ENCODE measurements at places on chromosomes 13 and 19.
A peak's percentile ranks its signal among the peaks of the same experiment; 100 is the strongest.

GRCh38 chr13:71605744-71606143 lies 261.3 kb downstream of the DACH1 start:
- no peak for DNase-seq

GRCh38 chr13:97028441-97029299 lies 34.4 kb upstream of the OXGR1 start:
- DNase-seq: peak; percentile 48

DNA sequence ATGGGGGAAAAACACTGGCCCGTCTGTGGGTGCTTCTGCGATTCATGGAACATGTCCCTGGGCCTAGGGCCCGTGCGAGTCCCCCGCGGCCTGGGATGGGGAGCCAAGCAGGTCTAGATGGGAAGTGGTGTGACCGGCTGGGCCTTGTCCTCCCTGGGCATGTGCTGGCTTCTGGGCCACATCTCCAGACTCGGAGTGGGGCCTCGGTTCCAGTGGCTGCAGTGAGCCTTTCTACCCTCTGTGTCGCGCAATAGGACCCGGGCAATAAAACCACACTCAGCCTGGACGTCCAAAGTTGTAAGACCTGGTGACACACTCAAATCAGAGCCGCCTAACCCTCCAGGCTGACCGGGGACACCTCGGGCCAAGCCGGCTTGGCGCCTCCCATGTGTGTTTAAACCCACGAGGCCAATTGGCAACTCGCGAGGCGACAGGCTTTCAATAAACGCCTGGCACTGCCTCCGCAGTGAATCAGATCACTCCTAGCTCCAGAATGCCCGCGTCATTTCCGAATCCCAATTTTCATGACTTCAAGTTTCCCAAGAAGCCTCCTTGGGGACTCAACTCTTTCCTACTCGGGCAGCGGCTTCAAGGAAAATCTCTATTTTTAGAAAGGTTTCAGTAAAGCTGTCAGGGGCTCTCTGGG lies 57.3 kb downstream of the KLF2 start:
- DNase-seq: peak; percentile 37

- no peak for DNase-seq
Observed at GRCh38 chr13:45541806-45542205, 73.7 kb downstream of the ERICH6B start.

- DNase-seq: no peak
Observed at GRCh38 chr19:38062959-38063761, 156.2 kb downstream of the SIPA1L3 start.

DNA sequence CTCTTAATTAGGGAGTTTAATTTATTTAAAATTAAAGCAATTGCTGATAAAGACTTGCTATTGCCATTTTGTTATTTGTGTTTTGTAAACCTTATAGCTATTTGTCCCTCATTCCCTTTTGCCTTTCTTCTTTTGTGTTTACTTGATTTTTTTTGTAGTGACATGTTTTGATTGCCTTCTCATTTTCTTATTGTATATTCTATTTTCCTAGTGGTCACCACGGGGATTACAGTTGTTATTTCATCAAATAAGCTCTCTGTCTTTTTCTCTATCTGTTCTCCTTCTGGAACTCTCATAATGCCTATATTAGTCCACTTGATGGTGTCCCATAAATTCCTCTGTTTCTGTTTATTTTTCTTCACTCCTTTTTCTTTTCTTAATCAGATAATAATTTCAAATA lies 64.4 kb upstream of the FRY start:
- no peak for DNase-seq

DNA sequence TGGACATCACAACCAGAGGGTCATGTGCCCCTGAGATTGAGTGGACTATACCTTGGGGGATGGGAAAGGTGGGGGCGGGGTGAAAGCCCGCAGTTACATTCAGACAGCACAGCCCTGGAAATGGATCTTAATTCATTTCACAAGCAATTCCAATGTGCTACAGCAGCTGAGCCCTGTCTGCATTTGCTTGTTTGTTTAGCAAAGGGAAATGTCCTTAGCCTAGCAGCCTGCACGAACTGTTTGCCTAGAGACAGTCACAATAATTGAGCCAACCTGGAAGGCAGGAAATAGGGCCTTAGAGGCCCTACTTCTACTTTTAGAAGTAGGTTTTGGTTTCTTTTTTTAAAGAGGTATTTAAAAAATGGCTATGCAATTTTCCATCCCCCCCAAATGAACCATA lies 177.3 kb upstream of the KL start:
- no peak for DNase-seq

DNA sequence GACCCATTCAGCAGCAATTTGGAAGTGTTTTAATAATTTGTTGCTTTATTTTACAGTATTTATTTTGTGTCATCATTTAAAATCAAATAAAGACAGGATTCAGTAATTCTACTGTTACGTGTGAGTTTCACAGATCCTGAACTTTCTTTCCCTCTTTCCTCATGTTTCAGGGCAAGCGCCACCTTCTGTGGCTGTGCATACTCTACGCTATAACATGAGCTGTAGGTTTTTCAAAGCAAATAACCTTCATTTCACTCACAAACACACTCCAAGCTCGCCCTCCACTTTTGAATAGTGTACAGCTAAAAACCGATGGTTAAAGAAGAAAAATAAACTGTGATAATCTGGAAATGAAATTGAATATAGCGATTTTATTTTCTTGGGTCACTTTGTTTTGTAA lies 753.3 kb downstream of the OLFM4 start:
- DNase-seq: no peak

DNA sequence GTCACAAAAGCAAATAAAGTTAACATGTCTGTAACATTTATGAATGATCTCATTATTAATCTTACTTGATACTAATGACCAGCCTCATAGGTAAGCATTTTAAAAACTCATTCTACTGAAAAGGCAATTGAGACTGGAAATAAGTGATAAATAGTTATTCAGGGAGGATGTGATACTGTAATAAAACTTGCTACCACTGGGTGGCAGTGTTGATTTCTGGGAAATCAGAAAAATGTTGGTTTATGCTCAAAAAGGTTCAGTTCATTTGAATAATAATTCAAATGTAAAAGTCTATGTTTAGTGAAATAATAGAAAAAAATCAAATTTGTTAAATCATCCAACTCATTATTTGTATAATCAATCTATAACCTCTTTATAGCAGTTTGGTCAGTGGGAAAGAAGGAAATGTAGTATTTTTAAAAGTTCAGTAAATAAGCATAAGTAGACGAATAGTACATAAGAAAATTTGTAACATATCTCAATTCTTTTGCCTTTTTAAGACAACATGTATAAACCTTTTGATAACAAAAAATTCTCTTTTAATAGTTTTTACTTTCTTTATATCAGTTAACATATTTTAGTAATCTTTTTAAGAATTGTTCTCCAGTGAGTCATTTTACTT lies 9.6 kb downstream of the ABHD13 start:
- no peak for DNase-seq

DNA sequence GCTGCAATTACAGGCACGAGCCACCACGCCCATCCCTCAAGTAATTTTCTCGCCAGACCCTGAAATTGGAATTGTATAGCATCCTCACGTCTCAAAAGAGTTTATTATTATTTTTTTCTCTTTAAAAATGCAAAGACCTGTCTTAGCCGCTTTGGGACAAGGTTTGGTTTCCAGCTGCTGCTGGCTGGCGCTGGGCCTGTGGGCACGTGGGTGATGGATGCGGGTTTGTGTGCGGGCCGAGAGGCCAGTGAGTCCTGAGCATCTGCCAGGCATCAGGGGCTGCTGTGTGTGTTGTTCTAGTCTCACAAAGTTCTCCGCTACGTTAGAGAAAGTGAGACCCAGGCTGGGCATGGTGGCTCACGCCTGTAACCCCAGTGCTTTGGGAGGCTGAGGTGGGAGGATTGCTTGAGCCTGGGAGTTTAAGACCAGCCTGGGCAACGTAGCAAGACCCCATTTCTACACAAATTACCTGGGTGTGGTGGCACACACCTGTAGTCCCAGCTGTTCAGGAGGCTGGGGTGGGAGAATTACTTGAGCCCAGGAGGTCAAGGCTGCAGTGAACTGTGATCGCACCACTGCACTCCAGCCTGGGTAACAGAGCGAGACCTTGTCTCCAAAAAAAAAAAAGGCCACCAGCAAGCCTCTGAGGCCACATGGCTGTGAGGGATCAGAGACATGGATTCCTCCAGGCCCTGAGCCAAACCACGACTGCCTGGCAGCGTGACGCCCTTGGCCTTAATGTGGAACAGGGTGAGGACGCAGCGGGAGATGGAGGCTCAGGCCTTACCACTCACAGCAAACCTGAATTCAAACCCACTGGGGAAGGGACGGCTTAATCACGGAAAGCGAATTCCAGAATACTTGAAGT lies 4.7 kb upstream of the TMPRSS9 start:
- DNase-seq: no peak

- no peak for DNase-seq
Observed at GRCh38 chr13:43122791-43123190, 99.4 kb downstream of the DNAJC15 start.

DNA sequence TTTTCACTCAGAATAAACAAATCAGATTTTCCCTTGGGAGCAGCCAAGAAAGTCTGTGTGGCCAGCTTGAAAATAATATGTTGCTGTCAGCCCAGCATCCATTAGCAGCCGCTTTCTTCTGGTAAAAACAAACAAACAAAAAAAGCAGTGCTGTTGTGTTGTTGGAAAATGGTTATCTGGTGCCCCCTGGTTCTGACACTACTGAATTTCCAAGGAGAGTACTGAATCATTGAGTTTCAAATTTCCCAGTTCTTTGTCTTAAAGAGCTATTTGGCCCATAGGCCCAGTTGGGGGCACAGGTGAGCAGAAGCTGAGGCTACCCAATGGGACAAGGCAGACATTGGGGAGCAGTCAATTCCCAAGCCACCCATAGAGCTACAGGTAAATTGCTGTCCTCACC lies 995.9 kb downstream of the UQCRFS1 start:
- DNase-seq: no peak

DNA sequence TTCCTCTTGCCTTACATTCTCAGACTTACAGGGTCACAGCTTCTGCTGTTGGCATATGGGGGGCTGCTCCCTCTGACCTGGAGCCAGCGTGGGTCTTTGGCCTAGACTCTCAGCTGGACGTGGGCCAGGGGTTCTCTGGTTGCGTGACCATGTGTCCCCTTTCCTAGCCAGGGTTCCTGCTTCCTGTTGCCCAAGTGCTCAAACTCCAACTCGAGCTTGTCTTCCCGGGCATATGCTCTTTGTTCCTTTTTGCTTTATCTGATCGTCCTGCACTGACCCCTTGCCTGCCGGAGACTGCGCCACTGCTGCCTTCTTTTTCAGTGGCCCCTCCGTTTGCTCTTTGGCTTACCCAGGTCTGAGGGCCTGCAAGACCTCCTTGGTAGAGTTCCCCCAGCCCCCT lies 25.3 kb upstream of the GPR183 start:
- no peak for DNase-seq

DNA sequence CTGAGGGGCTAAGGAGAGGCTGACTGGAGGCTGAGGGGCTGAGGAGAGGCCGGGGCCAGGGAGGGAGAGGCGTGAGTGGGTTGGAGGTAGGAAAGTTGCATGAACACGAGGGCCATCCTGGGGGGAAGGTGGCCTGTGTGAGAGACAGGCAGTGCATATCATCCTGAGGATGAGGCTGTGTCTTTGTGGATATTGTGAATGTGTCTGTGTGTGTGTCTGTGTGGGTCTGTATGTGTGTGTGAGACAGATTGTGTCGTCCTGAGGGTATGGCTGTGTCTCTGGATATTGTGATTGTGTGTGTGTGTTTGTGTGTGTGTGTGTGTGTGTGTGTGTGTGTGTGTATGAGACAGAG lies 422 bp downstream of the ZNF71 start:
- no peak for DNase-seq

DNA sequence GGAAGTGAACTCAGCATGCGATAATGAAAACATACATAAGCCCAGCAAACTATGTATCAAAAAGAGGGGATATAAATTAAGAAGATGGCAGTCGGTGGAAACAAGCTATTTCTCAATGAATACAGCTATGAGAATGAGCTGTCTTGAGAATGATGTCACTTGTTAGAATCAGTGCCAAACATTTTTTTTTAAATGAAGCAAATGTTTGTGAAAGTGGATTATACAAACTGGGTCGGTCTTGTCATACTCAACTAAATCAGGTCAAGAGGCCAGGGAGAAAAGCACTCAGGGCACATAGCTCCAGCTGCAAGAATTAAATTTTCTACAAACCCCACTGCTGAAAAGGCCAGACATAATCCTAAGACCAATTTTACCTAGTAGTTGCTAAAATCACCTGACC lies 1048.4 kb downstream of the SLITRK1 start:
- DNase-seq: no peak

- DNase-seq: no peak
Observed at GRCh38 chr13:81874253-81874652, 1533.3 kb upstream of the SPRY2 start.

GRCh38 chr13:98915981-98916380 lies 61.9 kb downstream of the DOCK9 start:
- DNase-seq: no peak

- DNase-seq: no peak
Observed at GRCh38 chr13:77299587-77299986, 27.3 kb downstream of the MYCBP2 start.

DNA sequence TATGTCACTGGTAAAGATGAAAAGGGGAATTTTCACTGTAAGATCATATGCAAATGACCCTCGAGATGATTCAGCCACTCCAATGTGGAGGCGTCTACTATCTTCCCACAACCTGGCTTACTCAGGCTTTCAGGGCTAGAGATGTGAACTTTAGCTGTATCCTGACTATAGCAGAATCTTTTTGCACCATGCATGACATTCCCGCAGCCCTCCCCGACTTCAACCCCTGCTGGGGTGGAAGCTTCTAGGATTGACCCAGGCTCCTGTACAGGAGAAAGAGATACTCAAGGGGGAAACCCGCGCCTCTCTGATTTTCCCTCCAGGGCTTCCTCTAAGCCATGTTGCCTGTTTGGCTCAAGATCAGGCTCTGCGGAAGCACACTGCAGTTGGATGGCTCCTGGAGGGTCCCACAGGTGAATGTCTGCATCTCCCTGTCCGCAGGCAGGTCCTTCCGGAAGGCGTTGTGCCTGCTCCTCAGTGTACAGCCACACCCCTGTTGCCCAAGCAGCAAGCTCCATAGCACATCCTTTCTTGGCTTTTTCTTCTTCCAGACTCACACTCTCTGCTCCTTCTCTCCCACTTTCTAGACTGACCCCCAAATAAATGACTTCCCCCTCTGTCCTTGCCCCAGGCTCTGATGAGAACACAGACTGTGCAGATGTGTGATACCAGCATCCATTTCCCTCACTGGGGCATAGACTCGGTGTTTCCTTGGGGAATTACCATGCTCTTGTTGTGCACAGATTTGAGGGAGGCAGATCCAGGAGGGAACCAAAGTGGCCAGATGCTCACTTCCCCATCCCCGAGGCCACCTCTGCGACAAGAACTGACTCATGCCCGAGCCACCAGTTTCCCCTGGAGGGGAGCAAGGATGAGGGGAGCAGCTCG lies 29.1 kb upstream of the POP4 start:
- no peak for DNase-seq

- no peak for DNase-seq
Observed at GRCh38 chr19:31318790-31319425, 30.3 kb downstream of the TSHZ3 start.

- DNase-seq: no peak
Observed at GRCh38 chr13:25988661-25989060, 63.2 kb downstream of the SHISA2 start.

DNA sequence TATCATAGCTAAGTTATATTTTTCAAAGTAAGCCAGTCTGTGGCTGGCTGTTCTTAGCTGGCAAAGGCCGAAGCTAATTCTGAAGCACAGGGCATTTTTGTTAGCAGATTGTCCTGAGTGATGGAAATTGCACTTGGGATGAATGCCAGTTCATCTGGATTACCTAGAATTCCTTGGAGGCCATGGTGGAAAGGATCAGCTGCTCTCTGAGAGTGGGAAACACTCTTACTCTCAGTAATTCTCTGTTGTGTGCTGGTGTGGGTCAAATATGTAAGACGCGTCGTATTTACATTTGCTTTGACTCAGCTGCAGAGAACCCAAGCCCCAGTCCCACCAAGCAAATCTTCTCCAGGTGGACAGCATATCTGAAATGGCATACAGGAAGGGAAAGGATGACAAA lies 60.7 kb upstream of the C1QTNF9B start:
- DNase-seq: no peak

All from nucleus accumbens (tissue), 56 donors.